Posterior cingulate gyrus (tissue), 11 donors: ENCODE measurements at places on chromosomes 1 and 21.

GRCh38 chr1:47347735-47348134 lies 14.1 kb downstream of the CMPK1 start:
- DNase-seq = no peak

DNA sequence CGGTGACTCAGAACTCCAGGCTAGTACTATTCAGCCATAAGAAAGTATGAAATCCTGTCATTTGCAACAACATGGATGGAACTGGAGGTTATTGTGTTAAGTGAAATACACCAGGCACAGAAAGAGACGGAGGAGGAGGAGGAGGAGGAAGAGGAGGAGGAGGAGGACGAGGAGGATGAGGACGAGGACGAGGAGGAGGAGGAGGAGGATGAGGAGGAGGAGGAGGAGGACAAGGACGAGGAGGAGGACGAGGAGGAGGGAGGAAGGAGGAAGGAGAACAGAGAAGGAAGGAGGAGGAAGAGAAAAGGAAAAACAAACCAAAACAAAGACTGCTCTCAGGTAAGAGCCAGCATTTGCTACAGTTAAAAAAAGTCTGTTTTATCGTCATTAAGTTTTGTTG lies 178.7 kb downstream of the NPHP4 start:
- no peak for DNase-seq

DNA sequence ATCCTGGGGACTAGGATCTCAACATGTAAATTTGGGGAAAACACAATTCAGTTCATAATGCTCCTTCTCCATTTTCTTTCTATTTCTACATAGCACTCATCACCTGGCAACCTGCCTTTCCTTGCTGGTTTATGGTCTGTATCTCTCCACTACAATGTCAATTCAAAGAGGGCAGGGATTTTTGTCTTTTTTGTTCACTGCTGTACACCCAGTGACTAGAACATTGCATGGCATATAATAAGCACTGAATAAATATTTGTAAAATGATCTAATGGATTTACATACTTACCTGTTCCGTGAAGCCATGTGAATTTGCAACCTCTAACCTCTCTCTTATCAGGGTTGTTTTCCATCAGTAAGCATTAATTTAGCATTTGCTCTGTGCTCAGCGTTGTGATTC lies 27.4 kb upstream of the TBX15 start:
- no peak for DNase-seq

- no peak for DNase-seq
Measured at GRCh38 chr1:227155004-227155403, 163.3 kb downstream of the CDC42BPA start.

GRCh38 chr1:52751589-52752483 lies 25.6 kb downstream of the ZYG11B start:
- DNase-seq = no peak

DNA sequence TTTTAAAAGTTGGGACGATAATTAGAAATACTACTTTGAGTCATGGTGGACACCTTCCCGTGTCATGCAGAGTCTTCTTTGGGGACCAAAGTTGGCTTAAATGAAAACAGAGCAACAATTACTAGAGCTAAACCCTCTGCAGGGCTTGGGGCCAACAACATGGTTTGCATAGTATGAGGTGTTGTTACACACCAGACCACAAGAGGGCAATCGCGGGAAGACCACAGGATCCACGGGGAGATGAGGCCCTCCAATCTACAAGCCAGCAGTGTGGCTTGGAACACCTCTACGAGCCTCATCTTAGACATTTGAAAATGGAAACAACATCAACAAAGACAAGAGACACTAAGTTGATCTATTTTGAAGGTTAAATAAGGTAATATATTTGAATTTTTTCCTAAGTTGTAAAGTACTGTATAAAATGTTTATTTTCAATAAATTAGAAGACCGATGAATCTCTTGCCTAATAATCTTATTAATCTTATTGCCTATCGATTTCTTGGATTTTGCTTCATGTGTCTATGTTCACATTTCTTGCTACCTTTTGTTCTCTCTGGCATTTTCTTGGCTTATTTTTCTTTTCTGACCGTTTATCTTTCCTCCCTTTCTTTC lies 8.2 kb upstream of the SMCP start:
- peak; percentile 23 for DNase-seq

- no peak for DNase-seq
Measured at GRCh38 chr1:201842472-201843027, 13.6 kb downstream of the IPO9 start.

DNA sequence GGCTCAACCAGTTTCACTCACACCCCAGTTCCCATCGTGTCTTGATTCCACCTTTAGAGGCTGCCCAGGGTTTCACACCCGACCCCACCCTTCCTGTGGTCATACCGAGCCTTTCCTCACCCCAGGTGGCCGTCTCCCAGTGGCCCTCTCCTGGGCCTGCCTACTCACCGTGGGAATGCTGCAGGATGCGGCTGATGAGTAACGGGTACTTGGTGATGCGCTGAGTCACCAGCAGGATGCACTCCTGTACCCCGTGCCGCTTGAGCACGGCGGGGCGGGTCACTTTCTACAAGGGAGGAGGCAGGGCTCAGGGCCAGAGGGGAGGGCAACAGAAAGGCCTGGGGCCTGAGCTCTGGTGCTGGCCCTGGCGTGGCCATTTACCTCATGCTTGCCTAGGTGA lies 16.4 kb downstream of the ARHGEF2 start:
- peak; percentile 51 for DNase-seq

DNA sequence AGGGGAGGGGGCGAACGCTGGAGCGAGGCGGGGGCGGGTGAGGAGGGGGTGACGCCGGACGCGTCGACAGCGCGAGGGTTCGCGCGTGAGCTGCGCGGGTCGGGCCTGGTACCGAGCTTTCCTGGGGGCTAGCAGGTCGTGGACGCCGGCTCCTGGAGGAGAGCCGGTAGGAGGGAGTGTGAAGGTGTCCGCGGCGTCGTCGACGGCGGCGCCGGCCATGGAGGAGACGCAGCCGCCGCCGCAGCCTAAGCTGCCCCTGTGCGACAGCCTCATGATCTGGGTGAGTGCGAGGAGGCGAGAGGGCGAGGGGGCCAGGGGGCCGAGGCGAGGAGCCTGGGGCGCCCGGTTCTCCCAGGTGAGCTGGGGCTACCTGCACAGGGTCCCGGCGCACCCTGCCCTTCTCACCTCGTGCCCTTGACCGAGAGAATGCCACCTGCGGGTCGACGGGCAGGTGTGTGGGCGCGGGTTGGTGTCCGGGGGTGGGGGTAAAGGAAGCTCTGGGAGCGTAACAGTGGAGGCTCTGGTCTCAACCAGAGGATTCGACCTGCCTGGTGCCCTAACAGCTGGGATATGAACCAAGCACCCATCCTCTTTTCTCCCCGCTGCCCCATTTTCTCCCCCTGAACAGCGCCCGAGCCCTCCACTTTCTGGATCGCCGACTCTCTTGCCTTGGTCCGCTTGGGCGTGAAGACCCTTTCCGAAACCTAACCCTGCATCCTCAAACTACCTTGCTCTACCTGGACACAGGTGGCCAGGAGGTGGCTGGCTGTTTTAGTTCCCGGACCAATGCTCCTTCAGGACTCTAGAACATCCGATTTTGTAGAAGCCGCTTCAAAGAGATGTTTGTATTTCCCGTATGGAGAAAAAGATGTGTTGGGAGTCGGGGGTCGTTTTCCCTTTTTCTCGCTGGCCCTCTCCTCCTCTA lies at the start of gene HOOK1:
HOOK1 (plus strand) TSS at position 49 of the 925 bp plus-strand sequence; CDS start at position 218, 169 bp downstream.
- no peak for DNase-seq

DNA sequence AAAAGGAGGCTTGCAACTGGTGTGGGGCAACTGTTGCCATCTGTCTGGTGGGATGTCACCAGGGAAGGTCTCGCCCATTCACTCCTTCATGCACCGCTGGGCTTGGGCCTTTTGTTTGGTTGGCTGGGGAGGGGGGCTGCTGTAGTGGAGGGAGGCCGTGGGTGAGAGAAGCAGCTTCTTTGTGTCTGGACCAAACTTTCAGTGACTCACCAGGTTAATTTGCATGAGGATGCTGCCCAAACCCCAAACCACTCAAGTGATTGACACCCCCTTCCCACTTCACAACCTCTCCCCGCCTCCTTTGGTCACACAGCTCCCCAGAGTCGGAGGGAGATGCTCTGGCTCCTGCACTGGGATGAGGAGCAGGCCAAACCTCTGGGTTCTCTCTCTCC lies 19.7 kb downstream of the BTG2 start:
- DNase-seq = peak; percentile 14

DNA sequence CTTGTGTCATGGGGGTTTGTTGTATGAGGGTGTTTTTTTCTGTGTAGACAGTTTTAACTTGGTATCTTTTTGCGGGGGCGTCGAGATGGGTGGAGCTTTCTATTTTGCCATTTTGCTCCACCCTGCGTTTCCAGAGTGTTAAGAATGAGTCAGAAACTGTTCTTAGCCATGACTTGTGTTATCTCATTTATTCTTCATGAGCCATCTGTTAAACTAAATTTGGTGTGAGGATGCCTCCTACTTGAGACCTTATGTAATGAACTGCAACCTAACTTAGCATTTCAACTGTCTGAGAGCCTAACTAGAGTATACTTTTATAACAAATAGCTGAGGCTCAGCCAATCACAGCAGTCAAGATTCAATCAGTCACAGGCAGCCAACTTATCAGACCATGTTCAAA lies 1873.5 kb downstream of the NCAM2 start:
- no peak for DNase-seq

DNA sequence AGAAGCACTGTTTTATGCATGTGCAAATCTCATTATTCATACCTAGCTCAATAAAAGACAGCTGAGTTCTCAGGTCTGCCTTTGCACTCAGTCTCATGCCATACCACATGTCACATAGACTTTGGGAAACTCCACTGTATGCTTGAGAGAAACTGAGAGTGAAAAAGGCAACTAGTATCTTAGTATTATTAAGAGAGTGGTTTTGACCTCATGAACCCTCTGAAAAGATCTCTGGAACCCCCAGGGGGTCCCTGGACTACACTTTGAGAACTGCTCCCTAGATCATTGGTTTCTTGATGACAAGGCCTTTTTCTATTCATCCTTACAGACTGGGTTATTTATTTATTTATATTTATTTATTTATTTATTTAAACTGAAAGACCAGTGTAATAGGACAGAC lies 3.7 kb upstream of the RHEX start:
- DNase-seq = no peak
